GM23338 (cell line): ENCODE measurements at places on chromosomes 7 and 10.

GRCh38 chr7:127035203-127035849, 217.4 kb downstream of the GRM8 start:
- DNase-seq: no peak

DNA sequence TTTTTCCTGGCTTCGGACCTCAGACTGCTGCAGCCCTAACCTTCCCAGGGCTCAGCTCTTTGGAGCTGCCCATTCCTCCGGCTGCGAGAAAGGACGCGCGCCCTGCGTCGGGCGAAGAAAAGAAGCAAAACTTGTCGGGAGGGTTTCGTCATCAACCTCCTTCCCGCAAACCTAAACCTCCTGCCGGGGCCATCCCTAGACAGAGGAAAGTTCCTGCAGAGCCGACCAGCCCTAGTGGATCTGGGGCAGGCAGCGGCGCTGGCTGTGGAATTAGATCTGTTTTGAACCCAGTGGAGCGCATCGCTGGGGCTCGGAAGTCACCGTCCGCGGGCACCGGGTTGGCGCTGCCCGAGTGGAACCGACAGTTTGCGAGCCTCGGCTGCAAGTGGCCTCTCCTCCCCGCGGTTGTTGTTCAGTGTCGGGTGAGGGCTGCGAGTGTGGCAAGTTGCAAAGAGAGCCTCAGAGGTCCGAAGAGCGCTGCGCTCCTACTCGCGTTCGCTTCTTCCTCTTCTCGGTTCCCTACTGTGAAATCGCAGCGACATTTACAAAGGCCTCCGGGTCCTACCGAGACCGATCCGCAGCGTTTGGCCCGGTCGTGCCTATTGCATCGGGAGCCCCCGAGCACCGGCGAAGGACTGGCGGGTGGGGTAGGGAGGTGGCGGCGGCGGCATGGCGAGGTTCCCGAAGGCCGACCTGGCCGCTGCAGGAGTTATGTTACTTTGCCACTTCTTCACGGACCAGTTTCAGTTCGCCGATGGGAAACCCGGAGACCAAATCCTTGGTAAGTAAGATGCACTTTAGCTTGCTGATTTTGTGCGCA, at the start of gene PLXDC2:
Gene PLXDC2, plus strand, starts transcription at position 22 of the 820 bp plus-strand sequence.
- peak; percentile 61 for DNase-seq

DNA sequence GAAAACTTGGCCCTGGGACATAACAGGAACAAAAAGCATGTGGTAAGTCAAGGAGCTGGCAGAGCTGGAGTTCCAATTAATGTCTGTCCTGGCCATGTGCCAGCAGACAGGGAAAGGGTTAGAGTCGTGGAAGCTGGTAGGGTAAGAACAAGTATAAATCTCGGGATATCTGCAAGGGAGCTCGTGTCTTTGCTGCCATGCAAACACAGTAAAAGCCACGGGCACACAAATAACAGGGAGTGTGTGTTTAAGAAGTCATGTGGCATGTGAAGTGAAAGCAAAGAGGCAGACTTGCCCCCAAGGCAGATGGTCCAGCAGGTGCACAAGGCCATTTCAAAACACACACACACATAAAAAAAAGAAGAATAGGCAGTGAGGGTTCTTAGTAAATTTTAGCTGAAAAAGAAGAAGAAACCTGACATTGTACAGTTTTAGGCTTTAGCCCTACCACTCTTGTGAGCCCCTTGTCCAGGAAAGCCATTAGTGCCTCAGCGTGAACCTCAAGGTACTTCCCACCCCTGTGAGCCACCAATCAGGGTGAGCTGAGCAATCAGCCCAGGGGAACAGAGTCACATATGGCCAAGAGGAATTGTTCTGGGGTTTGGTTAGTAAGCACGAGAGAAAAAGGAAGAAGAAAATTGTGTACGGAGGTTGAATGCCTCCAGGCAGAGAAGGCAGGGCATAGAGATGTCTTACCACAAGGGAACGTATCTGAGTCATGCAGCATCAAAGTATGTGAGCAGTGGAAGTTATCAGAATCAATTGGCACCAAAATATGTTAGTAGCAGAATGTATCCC, 32.8 kb upstream of the ARHGAP12 start:
- no peak for DNase-seq

- no peak for DNase-seq
Observed at GRCh38 chr7:56007167-56007652, 42.8 kb downstream of the NIPSNAP2 start.

DNA sequence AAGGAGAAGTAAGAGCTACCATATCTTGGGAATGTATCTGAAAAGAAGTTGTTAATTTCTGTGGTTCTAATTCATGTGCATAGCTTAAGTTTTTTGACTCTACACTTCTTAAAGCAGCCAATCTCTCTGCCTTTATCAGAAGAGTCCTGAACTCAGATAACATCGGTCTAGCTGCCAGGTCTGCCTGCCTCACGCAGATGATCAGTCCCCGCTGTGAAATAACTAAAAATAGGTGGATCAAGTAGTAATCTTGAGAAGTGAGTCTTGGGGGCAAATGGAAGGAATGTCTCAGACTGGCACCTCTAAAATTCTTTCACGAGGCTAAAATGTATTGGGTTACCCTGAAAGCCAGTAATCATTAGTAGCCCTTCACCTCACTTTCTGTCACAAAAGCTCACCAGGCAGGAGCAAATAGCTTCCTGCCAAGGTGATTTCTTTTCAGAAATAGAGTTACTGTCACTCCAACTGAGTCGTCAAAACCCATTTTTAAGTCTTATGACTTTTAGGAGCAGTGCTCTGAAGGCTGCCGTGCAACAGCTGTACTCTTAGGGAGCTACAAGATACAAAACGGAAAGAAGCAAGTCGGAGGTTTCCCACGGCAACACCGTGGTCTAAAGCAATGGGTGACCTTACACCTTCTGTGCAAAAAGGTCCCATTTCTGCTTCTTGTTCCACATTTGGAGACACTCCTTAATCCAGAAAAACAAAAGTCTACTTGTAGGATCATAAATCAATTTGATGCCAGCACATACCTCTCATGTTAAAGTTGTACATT, 85.2 kb downstream of the ABCB5 start:
- no peak for DNase-seq

- DNase-seq: no peak
Observed at GRCh38 chr10:9762966-9763656, 1254.6 kb upstream of the CELF2 start.

GRCh38 chr7:94357076-94357475, 37.6 kb upstream of the COL1A2 start:
- no peak for DNase-seq

DNA sequence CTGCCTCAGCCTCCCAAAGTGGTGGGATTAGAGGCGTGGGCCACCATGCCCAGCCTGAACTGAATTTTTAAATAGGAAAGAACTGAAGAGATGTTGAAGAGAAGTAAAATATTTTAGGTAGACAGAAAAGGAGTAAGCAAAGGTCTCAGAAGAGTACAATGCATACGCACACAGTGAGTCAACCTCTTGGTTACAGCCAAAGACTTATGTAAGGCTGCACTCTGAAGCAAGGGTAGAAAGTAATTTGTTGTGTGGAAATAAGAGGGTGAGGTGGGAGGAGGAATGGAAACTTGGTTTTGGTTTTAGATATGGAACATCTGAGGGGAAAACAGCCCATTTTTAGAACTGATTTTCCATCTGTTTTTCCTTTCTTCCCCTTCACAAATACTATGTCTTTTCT, 17.6 kb downstream of the KRIT1 start:
- DNase-seq: no peak

DNA sequence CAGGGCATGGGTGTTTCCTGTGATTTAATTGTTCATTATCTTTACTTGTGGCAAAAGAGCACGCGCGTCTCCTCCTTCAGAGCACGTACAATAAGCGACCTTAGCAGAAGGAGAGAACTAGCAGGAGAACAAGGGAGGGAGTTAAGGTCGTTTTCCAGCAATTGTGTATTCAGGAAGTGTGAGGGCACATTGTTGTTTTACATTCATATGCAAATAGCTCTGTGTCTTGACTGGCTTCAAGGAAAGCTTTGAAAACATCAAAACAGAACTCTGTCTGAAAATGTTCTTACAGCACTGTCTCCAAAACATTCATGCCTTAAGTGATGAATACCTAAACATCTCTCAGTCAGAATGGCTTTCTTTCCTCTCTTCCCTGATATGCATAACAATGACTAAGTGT, 499.1 kb downstream of the ACTR3B start:
- DNase-seq: peak; percentile 0

DNA sequence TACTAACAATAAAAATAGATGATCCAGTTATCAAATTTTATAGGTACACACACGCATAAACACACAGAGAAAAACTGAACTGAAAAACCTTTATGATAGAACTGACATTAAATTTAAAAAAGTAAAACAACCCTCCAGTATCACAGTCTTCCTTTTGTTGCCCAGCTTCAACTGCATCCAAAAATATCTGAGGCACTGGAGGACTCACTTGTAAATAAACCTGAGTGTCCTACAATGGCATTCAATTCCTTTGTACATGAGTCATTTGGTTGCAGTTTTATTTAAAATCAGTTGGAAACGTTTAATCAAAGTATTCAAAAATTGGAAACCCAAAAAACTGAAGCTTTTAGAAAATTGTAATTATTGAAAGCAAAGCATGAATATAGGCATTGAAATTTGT, 265.2 kb upstream of the CSTF2T start:
- DNase-seq: no peak

DNA sequence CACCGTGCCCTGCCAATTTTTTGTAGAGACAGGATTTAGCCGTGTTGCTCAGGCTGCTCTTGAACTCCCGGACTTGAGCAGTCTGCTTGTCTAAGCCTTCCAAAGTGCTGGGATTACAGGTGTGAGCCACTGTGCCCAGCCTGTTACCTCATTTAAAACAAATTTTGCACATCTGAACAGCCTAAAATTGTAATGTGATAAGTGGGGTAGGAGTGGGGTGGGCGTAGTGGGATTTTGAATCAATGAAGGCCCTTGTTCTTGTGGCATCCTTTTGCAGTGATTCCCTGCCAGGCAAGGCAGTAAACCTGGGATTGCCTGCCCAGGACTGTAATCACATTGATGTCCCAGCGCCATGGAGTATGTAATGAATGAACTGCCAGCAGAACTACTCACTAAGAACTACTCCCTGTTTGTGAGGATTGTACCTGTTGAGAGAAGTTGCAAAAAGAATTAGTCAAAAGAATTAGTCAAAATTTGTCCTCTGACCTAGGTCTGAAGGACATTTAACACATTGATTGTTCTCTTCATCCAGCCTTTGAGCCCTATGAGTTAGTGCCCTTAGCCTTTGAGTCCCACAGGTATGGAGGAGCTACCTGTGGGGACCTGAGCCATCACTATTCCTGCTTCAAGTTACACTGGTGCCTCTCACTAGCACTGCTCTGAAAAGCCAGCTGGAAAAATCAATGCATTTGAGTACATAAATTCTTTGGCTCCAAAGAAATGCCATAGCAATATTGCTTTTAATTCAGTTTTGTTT, 5.3 kb downstream of the RPS24 start:
- peak; percentile 26 for DNase-seq

DNA sequence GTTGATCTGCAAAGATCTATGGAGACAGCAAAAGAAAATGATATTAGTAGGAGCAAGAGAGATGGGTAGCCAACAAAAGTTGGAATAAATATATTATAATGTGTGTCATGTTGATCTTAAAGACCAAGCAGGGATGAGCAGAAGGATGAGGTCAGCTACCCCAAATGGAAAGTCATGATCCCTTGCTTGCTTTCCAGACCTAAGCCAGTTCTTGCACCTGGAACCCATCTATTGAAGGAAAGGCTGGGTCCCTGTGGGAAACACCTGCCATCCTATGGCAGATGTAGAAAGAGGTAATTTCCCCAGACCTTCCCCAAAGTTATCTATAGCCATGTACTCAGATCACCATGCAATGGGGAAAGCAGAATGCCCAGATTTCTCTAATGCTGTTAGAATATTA, 52.5 kb downstream of the LYZL2 start:
- no peak for DNase-seq

GRCh38 chr10:49667991-49668390, 11.5 kb upstream of the C10orf53 start:
- no peak for DNase-seq

DNA sequence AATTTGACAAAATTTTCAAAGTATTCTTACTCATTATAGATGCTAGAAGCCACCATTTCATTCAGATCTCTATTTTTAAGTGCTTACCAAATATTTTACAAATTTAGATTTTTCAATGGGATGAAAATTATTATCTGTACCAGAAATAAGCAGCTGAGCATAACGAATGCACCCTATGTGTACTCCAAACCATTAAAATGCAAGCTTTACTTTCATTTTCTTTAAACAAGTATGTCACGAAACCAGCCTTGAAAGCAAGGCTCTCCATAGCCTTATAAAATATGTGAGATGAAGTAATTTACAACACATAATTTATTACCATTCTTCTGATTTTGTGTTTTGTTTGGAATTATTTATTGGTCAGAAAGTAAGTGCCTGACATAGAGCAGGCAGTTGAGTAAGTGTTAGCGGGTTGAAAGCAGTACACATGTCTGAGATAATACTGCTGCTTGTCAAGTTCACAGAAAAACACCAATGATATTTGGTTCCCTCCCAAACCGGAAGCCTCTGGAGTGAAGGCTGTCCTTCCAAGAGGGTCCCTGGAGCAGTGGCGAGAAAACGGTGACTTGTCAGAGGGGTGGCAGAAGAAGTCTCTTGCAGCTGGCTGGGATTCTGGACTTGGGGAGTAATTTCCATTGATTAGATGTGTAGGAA, 322.7 kb upstream of the PFKP start:
- DNase-seq: no peak

DNA sequence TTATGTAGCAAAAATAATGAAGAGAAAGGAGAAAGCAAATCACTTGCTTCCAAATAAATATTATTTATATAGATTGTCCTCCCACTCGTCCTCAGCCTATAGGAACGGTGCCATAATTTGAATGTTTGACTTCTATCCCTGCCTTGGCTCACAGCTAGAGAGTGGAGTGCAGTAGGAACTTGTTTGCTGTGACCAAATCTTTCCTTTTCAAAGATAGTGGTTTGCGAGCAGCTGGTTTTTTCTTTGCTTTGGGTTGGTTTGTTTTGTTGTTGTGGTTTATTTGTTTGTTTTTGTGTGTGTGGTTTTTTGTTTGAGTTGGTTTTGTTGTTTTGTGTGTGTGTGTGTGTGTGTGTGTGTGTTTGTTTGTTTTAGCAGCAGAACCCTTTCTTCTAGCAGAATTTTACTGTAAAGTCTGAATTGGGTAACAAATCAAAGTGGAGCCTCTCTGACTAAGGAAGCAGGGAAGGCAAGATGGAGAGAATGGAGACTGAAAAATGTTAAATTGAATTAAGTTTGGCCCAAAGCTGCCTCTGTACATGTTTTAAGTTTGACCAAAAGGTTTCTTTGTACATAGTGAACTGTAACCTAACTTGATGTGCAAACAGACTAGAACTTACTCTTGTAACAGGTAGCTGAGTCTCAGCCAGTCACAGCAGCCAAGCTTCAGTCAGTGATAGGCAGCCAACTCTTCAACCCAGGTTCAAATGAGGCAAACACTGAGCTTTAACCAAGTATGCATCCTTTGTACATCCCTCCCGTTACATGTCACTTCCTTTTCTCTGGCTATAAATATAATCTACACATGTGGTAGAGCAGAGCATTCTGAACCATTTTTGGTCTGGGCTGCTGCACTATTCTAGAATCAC, 149.5 kb upstream of the LRGUK start:
- DNase-seq: no peak

DNA sequence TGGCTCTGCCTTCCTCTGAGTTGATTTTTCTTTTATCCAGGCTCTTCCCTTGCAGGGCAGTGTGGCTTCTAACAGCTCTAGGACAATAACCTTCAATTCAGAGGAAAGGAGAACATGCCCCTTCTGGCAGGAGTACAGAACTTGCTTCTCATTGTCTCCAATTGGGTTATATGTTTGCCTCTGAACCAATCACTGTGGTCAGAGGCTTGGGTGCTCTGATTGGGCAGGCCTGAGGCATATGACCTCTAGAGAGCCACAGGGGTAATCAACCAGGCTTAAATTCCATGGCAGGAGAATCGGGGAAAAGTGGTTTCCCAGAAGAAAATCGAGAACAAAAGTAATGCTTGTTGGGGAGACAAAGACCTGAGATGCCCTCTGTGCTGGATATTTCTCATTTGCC, 240.0 kb downstream of the REEP3 start:
- DNase-seq: peak; percentile 30
